ENCODE measurements at places on chromosomes 11 and 22. TPM values are rescaled to one million over a fixed set of nuclear protein-coding genes. Genes with fewer than 3 reads are reported as not detected.

Gene DSCAML1
- 0.42 TPM for total RNA-seq

Gene PRODH
- 54.3 TPM for total RNA-seq

GRCh38 chr11:130144141-130144540, 15.4 kb upstream of the ST14 start:
- H3K27ac ChIP-seq = no peak overlapping the region
- no peak overlapping the region for H3K4me3 ChIP-seq
- H3K4me1 ChIP-seq = no peaks in the 10 kb centered on the region
- DNase-seq = no peak

- no peaks in the 10 kb centered on the region for H3K27me3 ChIP-seq
- H3K4me3 ChIP-seq = no peak overlapping the region
- H3K4me1 ChIP-seq = peaks cover 8% of the 10 kb centered on the region
- no peak for DNase-seq
These were observed 20.8 kb downstream of the PIK3IP1 start for GRCh38 chr22:31271485-31271884.

DNA sequence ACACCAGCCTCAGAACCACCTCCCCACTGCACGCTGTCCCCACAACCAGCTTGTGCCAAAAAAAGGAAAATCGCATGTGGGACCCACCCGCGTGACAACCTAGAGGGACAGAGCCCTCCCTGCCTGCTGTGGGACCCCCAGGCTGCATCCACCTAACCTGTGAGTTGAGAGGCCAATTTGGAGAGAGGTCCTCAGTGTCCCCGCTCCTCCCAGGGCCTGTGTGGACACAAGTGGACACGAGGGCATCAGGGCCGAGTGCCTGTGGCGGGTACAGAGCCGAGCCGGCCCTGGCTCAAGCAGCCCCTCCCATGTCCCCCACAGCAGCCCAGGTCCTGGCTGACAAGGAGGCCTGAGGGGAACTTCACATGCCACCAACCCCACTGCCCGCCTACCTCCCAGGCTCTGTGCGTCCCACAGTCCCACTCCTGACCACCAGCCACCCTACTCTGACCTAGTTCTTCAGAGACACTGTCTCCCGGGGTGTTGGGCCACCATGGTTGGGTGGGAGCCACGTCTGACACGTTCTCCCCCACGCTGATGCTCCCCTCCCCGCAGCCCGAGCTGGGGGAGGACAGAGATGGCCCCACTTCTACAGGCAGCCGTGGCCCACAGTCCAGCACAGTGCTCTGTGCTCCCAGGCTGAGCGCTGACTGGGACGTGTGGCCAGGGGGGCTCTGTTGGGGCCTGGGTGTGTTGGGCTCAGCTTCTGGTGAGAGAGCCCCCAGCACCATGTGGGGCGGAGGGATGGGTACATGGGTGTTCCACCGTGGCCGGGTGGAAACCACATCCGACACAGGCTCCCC, 19.2 kb downstream of the SELENOO start:
- H3K4me1 ChIP-seq = no peaks in the 10 kb centered on the region
- H3K27ac ChIP-seq = no peak overlapping the region
- H3K4me3 ChIP-seq = no peak overlapping the region
- DNase-seq = no peak
- H3K36me3 ChIP-seq = peaks cover 22% of the 10 kb centered on the region
- no peaks in the 10 kb centered on the region for H3K27me3 ChIP-seq

Gene KLHDC7B
- total RNA-seq = not detected

DNA sequence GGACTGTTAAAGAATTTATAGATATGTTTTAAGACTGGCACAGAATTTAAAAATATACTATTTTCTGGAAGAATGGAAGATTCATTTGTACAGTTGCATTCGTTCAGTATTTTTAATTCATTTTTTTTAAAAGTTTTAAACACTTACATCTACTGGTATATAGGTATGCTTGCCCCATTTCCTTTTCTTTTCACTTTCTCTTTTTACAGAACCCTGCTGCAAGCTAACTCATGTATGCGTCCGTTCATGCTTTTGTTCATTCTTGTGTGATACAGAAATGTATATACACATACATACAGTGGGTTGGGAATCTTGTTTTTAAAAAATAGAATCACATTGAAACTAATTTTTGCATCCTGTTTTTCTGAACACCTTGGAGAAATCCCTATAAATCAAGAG, 31.0 kb downstream of the PACS1 start:
- no peak for DNase-seq
- no peak overlapping the region for H3K27ac ChIP-seq
- H3K4me3 ChIP-seq = no peak overlapping the region

DNA sequence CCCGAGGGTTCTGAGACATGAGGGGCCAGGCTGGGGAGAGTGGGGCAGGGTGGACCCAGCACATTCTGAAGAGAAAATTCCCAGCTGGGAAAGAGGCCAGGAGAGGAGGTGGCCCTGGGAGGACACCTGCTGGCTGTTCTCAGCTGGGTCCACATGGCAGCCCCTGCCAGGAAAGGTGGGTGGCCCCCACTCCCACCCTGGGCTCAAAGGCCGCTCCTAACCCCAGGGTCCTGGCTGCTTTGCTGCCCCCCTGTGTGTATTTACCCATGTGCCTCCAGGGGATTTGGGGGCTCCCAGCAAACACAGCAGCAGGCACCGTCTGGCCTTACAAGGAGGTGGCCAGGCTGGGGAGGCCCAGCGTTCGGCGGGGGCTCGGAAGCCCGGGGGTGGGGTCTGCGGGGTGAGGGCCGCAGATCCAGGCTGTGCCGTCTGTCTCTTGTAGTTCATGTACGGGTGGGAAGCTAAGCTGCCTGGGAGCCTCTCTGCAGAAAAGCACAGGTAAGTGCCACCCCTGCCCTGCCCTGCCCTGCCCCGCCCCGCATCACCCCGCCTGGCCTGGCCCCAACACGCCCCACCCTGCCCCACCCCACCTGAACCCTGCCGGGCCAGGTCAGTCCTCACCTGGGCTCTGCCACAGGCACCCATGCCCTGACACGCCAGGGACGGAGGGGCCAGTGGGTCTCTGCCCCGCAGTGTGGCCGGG, 10.6 kb downstream of the MUC5B start:
- no peaks in the 10 kb centered on the region for H3K27me3 ChIP-seq
- H3K36me3 ChIP-seq = no peaks in the 10 kb centered on the region
- H3K4me3 ChIP-seq = no peak overlapping the region

DNA sequence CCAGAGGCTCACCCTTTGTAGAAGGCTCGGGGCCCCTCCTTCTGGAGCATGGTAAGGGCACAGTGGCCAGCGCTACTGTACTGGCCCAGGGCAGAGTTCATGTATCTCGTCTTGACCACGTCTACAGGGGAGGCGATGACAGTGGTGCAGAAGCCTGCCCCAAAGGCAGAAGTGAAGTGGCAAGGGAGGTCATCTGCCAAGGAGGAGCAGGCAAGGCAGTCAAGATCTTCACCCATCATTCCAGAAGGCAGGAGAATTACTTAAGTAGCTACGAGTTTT, 7.2 kb downstream of the UCP2 start:
- H3K27me3 ChIP-seq = no peaks in the 10 kb centered on the region
- H3K27ac ChIP-seq = no peak overlapping the region
- no peak overlapping the region for H3K4me3 ChIP-seq
- DNase-seq = no peak
- peaks cover 47% of the 10 kb centered on the region for H3K36me3 ChIP-seq

Gene GSTT4
- total RNA-seq = not detected

Gene ARFGAP3
- 14.1 TPM for total RNA-seq

Gene C11orf71
- 3.5 TPM for total RNA-seq

Gene GAL3ST3
- 19.8 TPM for total RNA-seq

- DNase-seq = no peak
- H3K27me3 ChIP-seq = no peaks in the 10 kb centered on the region
- H3K4me3 ChIP-seq = peak overlapping the region; percentile 84
- peaks cover 2% of the 10 kb centered on the region for H3K4me1 ChIP-seq
These were observed 452 bp downstream of the BIRC3 start for GRCh38 chr11:102317768-102318103.
